ENCODE measurements at places on chromosomes 12 and 14.

DNA sequence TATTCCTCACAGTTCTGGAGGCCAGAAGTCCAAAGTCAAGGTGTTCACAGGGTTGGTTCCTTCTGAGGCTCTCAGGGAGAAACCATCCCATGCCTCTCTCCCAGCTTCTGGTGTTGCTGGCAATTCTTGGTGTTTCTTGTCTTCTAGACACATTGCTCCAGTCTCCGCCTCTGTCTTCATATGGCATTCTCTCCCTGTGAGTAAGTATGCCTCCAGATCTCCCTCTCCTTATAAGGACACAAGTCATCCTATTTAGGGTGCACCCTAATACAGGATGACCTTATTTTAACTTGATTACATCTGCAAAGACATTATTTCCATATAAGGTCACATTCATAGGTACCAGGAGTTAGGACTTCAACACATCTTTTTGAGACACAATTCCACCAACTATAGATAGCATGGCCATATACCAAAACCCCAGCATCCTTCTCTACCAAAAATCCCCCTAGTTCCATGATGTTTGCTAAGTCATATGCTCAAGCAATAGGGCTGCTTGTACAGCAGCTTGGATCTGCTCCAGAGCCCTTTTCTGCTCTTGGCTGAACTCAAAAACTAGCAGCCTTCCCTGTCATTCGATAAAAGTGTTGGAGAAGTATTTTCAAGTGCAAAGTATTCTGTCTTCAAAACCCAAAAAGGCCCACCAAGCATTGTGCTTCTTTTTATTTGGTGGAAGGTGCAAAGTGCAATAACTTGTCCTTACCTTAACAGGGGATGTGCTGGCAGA is 79.2 kb upstream of the CMKLR1 start:
- DNase-seq, result no peak

GRCh38 chr12:55631056-55631455 is 5.6 kb upstream of the OR10P1 start:
- DNase-seq, result no peak

GRCh38 chr12:119749666-119750065 is 81.7 kb downstream of the PRKAB1 start:
- no peak for DNase-seq

DNA sequence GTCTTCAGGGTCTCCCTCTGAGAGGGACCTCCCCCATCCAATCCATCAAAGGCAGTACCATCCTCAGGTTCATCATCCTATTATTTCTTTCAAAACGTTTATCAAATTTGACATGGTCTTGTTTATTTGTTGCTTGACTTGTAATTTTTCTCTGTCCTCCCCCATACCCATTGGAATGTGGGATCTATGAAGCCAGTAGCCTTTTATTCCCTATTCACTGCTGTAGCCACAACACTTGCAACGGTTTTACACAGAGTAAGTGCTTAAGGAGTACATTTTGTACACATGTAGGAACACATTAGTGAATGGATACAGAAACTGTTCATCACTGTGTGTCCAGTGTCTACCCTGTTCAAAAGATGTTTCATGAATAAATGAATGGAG is 41.5 kb downstream of the IGF1 start:
- DNase-seq, result no peak

- no peak for DNase-seq
Observed at GRCh38 chr12:7985802-7986418, 46.6 kb upstream of the FOXJ2 start.

- no peak for DNase-seq
Observed at GRCh38 chr14:50035214-50035613, 81.2 kb downstream of the VCPKMT start.

GRCh38 chr12:130212384-130212989 is 50.2 kb downstream of the FZD10 start:
- DNase-seq, result no peak

DNA sequence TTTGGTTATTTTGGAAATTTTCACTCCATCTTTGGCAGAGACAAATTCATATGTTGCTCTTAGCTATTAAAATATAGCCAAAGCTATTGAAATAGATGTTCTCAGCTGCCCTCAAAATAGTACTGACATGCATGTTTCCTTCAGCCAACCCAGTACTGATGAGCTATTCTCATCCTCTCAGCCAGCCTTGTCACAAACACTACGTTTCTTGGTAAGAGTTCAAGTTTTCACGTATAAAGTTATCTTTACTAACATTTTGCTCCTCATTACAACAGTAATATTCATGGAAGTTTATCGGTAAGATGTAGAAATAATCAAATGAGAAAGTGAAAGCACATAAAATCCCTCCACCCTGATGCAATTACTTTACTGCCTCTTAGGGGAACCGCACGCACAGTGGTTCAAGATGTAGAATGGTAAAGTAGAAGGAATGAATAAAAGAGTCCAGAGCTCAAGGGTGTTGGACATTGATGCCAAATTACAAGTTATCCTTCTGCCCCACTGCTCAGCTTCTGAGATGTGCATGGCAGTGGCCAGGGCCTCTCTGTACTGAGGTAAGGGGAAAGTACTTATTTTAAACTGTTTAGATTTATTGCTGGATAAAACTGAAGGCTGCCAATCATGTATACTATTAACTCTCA is 20.7 kb downstream of the GCH1 start:
- DNase-seq, result no peak

GRCh38 chr12:39441189-39441962 is 1.5 kb downstream of the KIF21A start:
- DNase-seq, result no peak

DNA sequence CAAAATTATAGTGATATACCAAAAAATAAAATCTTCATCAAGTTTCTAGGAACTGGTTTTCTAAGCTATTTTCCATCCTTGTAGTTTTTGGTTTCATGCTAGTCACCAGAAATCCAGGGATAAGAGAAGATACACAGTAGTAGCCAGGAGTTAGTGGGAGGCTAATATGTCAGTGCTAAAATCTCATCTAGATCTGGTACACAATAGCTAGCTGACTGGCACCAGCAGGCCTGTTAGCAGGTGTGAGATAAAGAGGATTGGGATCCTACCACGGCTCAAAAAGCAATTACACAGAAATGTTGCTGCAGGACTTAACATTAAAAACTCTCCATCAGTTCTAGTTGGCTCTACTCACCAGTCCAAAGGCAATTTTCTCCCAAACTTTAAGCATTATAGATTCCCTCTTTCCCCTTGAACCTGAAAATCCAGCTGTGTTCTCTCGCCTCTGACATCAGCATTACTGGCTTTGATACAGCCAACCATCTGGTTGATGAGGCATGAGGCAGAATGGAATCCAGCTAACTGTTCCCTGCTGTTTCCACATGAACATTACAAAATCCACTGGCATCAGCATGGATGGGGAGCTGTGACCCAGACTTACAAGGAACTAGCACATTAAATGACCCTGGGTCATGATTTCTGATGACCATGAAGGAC is 41.8 kb upstream of the CCDC196 start:
- no peak for DNase-seq

DNA sequence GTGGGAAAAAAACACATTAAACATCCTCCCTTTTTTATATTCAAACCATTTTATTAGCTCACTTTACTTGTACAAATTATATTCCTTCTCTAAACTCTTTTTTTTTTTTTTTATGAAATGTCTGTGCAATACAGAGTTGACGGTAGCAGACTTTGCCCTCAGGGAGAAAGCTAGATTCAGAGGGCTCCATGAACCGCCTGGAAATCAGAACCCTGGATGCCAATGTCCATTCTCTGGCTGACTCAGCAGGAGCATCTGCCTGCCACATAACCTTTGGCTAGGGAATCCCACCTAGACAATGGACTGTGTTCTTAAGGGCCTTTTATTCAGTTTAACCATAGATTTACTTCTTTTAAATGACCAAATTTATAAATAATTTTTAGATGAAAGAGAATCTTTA is 467.0 kb downstream of the MDGA2 start:
- DNase-seq, result no peak

DNA sequence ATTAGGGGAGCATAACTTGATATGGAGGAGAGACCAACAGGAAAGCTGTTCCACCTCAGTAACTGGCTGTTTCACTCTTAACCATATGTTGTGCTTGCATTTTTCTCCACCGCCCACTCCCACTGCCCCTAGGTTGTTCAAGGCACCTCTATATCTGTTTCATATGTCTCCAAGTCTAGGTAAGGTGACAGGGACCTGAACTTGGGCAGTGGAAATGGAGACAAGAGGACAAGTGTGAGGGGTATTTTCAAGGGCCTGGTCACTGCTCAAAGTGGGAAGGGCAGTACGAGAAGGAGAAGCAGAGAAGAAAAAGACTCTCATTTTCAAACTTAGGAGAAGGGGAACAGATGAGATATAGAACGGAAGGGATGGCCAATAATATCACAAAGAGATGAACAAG is 3.1 kb downstream of the SLC38A1 start:
- DNase-seq, result no peak

DNA sequence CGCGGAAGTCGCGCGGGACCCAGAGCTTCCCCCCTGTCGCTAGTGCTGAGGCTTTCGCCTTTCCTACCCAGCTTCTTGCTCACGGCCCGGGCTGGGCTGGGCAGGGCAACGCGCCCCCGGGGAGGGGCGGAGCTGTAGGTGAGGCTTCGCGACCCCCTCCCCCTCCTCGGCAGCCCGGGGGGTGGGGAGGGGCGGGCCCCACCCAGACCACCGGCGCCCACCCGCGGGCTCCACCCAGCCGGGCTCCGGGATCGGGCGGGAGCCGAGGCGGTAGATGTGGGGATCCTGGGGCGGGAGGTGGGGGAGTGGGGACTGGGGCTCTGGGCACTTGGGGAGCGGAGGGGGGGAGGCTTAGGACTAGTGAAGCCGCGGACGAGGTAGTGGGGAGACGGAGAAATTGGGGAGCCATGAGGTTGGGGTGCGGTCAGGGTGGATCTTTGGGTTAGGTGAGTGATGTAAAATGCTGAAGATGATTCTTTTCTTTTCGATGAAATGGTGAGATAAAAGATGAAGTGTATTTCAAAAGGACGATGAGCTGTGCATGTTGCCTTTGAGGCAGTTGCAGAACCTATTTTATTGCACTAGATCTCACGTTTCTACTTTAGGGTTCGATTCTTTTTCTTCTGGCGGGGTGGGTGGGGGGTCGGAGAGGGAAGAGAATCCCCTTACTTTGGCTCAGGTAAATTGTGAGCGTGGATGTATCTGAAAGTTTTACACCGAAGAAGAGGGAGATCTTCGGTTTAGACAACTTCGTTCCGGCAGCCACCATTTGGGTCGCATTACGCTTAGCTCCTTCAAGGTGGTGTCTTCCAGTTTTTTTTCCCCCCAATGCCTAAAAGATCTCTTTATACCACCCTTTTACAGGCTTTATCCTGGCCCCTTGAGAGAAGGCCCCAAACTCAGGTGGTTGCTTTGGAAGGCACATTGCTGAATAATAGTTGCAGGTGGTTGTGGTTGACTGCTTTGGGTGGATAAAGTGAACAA is 619 bp downstream of the ERC1 start:
- DNase-seq, result peak; percentile 4

GRCh38 chr12:16037533-16037932 is 126.4 kb downstream of the DERA start:
- DNase-seq, result no peak

DNA sequence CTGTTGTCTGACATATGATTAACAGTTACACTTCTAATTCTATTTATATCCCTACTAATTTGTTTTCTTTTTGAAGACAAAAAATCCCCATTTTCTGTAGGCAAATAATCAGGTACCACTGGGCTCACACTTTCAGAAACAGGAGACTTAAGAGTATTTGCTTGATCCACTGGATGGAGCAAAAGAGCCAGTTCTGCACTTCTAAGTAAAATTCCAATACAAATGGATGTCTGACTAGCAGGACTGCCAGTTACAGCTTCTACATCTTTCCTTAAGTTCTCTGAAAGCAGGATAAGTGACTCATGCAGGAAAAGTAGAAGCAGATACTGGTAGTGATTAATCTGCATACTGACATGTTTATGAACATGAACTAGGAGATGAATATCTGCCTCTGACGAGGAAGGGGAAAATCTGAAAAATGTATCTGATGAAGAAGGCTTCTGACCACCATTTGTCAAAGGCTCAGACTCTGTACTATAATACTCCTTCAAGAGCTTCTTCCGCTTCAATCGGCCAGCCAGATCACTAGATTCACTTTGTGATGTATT is 73.8 kb upstream of the ANKS1B start:
- no peak for DNase-seq

DNA sequence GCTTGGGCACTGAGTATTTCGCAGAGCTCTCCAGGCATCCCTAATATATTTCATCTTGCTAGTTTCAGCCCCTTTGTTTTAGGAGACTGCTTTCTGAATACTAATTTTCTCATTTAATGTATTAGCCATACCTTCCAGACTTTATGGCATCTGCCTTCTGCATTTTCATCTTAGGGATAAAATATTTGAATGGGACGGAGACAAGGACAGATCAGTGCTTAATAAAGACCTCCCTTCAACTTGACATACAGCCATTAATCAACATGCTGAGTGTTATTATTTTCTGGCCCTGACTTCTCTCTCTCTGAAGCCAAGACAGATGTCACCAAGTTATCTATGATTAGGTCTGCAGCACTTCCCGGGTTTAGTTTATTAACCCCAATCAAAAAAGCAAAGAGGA is 42.4 kb downstream of the CACNA2D4 start:
- no peak for DNase-seq

DNA sequence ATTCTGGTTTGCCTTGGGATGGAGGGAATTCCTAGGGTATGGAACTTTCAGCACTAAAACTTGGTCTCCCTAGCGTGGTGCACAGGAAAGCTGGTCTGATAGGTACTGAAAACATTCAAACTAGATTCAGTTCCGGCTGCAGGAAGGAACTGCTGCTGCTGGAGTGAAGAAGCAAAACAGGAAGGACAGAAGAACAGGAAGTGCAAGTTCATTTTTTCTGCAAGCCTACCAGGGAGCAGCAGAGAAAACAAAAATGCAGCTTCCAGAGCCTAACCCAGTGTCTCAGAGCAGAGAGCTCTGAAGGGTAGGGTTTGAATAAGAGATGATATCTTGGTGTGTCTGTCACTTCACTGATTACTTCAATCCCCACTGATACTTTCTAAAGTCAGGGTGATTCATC is 165.2 kb downstream of the VRK1 start:
- DNase-seq, result no peak

DNA sequence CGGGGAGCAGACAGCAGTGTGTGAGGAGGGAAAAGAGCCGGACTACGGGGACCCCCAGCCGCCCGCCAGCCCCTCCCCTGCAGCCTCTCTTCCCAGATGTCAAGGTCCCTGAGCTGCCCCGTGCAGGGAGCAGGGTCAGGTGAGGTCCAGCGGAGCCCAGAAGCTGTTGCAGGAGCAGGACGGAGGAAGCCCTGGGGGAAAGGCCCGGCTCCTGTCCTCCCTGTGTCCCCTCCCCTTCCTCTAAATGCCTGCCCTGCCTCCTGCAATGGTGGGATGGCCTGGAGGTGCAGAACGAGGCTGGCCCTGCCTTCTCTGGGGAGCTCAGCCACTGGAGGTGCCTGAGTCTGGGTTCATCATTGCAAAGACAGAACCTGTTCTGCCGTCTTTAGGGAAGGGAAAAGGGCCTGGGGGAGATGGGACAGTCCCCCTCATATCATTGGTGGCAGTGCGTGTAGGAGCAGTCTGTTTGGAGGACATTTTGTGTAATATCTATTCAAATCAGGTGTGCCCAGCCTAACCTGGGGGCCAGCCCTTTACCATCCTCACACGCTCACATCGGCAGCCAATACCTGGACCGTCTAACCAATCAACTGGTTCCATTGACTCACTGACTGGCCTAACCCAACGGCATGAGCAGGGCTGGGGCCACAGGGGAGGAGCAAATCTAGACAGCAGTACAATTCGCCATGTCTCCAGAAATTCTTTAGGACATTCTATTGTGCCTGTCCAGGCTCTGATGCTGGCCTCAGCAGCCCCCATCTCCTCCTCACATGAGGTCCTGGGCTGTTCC is 364.1 kb upstream of the SFSWAP start:
- DNase-seq, result no peak
